ENCODE measurements at places on chromosomes 5 and 9. TPM values are rescaled to one million over a fixed set of nuclear protein-coding genes. Genes with fewer than 3 reads are reported as not detected.

DNA sequence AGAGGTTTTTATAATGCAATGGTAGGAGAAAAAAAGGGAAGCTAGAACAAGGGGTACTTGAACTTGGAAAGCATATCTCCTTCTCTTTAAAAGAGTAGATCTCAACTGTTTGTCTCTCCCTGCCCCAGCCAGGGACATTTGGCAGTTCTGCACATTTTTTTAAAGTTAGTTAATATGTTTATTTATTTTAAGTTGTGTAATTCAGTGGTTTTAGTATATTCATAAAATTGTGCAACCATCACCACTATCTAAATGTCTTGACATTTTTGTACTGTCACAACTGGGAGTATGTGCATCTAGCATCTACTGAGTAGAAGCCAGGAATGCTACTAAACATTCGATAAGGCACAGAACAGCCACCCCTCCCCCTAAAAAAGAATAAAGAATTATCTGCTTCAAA is 103.5 kb upstream of the DPYSL3 start:
- no peak for DNase-seq

- DNase-seq = no peak
Measured at GRCh38 chr5:98168871-98169270, 604.6 kb upstream of the RGMB start.

The CLINT1 gene
- total RNA-seq = 59.1 TPM

DNA sequence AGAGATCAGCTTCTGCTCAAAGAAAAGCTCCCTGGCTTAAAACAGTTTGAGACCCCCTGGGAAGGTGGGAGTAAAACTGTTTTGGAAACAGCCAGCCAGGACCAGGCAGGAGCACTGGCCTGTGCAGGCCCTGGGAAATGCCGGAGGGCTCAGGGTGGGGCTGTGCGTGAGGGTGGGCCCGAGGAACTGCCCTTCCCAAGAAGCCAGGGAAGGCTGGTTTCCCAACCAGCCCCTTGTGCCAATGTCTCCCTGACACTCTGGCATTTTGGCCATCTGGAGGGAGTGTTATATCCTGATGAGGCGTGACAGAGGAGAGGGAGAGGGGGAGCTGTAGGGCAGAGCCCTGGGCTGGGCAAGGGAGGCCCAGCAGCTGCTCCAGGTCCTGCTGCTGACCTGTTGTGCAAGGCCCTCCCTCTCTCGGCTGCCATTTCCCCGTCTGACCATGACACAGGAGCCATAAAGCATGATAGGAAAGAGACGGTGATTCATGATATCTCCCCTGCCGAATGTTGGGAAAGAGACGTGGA is 16.1 kb downstream of the OLFML2A start:
- no peak for DNase-seq

DNA sequence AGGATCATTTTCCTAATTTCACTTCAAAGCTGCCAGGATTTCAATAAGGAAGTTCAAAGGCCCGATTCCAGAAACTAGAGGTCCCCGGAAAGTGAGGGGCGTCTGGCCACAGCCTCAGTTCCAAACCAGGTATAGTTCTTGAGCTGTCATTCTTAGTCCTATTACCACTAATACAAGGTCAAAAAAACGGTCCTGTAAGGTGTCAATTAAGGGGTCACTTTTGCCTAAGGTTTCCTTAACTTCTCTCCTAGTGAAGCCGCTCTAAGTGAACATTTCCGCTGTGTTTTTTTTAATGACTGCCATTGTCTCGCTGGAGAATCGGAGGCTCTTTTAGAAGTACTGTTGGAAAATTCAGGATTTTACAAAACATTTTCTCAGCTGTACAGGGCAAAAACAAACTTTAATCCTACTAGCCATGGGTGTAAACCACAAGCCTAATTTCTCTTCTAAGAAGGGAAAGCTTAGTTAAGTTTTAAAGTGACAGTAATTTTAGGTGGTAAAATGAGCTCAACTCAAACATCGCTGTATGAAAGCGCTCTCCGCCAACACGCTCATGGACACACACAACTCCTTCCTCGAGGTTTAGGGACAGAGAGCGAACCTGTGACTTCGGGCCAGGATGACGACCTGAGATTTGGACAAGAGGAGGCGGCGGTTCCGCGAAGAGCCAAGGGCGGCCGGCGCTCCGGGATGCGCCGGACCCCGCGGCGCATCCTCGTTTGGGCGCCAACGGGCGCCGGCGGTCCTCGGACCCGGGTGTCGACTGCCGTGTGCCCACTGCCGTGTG is 76.7 kb upstream of the IFNE start:
- no peak for DNase-seq

GRCh38 chr9:115775659-115776058 is 377.9 kb upstream of the PAPPA start:
- no peak for DNase-seq

DNA sequence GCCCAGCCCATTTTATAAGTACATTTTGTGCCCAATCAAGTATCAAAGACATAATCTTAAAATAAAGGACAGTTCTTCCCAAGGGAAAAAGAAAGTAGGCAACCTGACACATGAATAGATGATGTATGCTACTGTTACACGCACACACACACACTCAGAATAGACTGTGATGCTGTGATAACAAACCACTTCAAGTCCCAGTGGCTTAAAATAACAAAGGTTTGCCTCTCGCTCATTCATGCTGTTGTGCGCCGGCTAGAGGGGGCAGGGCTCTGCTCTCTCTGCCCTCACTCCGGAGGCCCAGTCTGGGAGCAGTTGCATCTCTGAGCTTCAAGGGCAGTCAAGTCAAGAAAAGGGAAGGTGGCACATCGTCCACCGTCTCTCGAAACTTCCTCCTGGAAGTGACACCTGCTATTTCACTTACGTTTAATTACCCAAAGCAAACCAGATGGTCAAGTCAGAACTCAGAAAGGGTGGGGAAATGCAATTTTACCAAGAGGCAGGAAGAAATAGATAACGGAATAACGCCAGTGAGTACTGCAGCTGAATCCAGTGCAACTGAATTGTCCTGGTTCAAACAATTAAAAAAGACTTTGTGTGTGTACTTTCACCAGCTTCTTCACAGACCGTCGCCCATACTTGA is 43.3 kb downstream of the ANKRD33B start:
- DNase-seq = peak; percentile 82

GRCh38 chr5:130529511-130530485 is 625.5 kb downstream of the CHSY3 start:
- peak; percentile 11 for DNase-seq

DNA sequence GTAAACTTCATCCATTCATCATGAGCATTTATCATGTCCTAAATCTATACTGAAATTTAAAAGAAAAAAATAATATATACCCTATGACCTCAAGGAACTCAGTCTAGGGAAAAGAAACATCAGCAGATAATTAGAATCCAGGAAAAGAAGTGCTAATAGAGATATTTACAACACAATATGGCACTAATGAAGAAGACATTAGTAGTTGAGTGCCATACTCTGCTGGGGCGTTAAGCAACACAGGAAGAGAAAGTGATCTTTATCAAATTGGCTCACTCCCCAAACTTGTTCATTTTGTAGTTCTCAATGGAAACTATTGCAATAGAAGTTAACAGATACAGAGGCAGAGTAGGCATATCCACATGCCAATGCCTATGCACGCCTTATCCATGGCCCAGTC is 27.5 kb downstream of the GABRA6 start:
- no peak for DNase-seq

The FAT2 gene
- total RNA-seq = not detected

- DNase-seq = no peak
Measured at GRCh38 chr9:2210201-2210600, 195.1 kb downstream of the SMARCA2 start.

DNA sequence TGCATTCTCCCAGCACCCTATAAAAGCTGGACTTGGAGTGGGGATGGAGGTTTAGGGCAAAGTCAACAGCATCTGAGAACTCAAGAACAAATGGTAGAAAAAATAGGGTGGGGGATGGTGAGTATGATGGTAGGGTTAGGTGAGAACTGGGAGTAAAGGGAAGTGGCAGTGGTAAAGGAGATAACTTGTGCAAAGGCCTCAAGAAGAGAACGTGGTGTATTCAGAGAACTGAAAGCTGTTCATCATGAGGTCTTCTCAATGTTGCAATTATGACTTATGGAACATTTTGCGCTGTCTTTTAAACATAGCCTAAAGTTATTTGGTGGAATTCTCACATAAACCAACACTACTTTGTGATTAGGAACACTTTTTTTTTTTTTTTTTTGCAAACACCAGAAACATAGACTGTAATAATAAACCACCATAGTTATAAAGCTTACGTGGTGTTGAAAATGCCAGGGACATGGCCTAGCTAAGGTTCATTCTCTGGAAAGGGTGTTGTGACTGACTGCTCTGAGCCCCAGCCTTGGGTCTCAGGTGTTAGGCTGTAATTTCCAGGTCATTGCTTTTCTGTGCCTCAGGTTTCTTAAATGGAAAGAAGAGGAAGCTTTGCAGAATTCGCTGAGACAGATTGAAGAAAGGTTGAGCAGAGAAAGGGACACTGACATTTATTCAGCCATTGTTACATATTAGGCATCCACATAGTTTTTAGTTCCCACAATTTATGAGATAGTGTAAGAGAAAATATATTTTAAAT is 19.2 kb upstream of the TXNDC8 start:
- no peak for DNase-seq

The ADGRV1 gene
- total RNA-seq = 0.67 TPM

DNA sequence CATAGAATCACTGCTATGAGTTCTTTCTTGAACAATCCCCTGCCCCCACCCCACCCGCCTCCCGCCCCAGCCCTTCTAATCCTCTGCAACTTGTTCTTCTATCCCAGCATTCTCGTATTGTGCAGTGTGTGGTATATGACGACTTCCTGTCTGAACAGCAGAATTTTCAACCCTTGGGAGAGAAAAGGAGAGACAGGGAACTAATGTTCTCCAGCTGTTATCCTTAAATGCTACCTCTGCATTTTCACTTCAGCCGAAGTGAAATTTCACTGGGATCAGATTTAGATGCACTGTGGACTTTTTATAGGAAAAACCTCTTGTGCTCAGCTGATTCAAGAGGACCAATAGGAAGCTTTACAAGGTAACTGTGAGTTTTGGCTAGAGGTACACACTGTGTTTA is 2.2 kb downstream of the FBXL7 start:
- DNase-seq = no peak
